H54 (cell line): ENCODE measurements at places on chromosomes 2 and 18.

GRCh38 chr18:59906203-59906602 is 6.4 kb downstream of the PMAIP1 start:
- no peak for DNase-seq

DNA sequence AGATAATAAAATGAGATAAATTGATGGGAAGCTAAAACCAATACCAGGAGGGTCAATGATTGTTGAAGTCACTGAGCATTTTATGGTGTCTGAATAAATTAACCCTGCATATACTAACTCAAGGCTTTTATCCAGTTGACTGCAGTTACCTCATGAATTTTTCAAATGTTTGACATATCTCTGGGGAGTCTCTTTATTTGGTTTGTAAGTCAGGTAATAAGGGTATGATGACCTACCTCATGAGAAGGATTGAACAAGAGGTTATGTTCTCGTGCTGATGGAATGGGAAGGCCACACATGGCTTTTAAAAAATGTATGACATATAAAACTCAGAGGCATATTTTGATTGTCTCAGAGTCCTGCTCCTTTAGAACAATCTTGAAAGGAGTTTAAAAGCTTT is 237.6 kb downstream of the THSD7B start:
- no peak for DNase-seq

DNA sequence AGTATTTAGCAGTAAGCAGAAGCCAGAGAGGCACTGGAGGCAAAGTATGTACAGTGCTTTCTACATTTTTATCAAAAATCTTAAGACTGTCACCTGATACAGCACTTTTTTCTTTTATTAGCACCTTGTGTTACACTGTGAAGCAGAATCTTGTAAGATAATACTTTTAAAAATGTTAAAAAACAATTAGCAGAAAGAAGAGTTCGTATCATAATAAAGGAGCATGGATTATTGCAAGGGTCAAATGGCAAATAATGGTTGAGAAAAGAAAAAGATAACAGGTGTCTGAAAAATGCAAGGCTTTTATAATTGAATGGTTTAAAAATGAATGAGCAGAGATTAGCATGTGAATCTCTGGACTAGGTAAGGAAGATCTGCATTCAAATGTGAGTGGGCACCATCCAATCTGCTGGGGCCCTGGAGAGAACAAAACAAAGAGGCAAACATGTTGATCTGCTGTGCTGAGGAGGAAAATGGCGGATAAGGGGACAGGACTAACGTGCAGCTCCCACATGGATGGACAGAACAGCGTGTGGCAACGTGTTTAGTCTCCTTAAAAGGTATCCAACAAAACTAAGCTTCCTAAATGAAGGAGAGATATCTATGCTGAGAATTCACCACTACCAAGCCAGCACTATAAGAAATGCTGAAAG is 9.5 kb downstream of the CEBPZOS start:
- no peak for DNase-seq

- DNase-seq, result no peak
Measured at GRCh38 chr18:79797518-79798345, at the start of gene KCNG2. TSS of gene KCNG2 (plus strand) at chr18:79797938. CDS start at chr18:79863668, 65,730 bp downstream.

DNA sequence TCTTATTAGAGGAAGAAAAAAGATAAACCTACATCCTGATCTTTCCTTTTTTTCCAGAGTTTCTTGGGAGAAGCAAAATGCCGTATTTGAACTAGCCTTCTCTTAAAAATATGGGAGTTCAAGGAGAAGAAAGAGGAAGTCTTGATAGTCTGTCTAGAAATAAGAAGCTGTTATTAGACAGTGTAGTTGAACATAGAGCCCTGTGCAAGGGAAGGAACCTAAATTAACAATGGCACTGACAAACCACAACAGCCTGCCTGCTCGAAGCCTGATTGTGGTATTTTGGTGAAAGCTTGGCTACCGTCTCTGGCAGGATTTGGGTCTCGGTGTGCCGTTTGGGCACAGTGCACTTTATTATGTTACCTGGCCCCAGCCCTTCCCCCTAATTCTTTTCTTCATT is 17.1 kb downstream of the SMARCAL1 start:
- no peak for DNase-seq

DNA sequence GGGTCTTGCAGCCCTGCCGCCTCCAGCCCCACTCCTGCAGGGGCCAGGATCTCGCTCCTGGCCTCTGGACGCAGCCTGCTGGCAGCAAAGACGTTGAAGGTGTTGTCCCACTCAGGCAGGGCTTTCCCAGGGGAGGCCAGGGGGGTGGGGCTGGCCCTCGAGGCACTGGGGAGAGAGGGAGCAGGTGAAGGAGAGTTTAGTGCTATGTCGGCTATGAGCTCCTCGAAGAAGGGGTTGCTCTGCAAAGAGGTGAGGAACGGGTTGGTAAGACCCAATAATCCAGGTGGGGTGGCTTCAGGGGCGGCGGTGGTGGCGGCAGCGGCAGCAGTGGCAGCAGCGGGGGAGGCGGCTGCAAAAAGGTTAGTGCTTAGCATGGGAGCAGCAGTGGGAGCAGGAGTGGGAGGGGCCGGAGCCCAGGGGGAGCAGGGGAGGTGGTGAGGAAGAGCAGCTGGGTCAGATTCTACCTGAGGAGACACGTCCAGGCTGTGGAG is 9.7 kb upstream of the SFXN5 start:
- DNase-seq, result no peak

DNA sequence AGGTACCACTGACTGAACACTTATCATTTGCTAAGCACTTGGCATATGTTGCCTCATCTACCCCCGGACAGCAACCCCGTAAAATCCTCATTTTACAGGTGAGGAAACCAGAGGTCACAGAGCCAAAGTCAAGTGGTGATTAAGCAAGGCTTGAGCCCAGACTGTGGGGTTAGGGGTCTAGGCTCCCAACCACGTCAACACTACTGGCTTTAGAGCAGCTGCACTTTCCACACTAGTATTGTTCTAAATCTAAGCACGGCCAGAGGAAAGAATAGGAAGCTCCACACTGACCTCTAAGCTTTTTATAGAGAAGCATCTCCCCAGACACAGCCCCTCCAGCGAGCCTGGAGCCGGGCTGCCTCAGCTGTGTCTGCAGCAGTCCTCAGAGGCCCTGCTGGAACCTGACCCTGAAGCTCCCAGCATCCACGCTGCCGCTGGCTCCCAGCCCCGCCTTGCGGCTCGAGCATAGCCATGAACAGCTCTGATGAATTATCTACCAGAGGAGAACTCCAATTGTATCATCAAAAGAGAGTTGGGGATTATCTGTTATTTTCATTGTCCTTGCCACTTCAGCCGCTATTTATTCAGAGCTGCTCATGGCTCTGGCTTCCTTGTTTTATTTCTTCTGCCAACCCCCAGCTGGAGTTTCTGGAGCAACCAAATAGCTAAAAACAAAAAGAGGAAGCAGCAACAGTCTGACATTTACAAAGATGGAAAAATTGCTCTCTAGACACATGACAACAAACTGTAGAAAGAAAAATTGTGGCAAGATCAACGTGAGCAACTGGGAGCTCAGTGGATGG is 62.2 kb upstream of the RTN4 start:
- no peak for DNase-seq

GRCh38 chr2:26691161-26691560 is 1.4 kb upstream of the KCNK3 start:
- no peak for DNase-seq

GRCh38 chr2:202690321-202690900 is 55.6 kb downstream of the FAM117B start:
- DNase-seq, result no peak

DNA sequence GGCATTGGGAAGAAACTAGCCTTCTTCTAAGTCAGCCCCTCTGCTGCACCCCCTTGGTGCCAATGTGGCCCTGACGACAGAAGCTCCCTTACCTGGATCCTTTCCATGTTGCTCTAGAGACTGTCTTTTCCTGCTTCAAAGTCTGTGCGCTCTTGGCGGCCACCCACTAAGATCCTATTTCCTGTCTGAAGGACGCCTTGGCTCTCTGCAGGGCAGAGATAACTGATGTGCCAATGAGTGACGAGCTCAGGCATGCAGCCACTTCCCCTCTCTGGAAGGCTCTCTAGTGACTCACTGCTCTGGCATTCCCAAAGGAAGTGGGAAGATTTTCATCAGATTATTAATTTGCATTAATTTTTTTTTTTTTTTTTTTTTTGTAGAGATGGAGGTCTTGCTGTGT is 273.5 kb downstream of the CDH20 start:
- DNase-seq, result peak; percentile 33

DNA sequence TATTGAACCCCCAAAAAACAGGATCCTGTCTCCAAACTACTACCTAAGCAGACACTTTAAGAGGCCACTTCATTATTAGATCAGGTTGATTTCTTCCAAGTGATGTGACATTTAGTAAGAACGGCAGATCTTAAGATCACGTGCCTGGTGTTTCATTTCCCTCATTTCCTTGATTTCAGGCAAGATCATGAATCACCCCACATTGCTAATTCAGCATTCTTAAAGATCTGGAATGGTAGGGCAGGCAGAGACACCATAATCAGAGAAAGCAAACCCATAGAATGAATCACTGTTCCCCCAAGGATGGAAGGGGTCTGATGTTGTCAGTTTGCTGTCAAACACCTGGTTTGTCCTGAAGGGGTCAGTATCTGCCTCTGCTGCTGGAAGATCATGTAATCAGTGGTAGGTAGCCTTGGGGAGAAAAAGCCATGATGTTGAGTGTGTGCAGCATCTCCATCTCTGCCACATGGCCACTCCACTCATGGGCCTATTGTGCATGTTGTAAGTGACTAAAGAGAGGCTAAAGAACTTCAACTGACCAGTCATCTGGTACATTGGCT is 133.9 kb downstream of the ARHGAP15 start:
- DNase-seq, result no peak

DNA sequence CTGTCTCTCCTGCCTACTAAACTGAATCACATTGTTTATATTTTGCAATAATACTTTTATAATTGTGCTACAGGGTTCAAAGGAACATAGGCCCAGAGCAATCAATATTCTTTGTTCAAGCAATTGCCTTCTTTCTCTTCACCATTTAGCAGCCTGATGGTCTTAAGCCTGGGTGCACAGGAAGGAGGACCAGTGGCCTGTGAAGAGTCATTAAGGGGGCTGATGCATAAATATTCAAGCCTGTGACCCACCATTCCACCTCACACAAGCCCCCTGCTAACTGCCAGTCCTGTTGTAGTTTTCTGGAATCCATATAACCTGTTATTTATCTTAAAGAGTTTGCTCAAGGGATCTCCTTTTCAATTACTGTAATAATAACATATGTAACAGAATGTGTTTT is 56.0 kb downstream of the ABCA12 start:
- no peak for DNase-seq

DNA sequence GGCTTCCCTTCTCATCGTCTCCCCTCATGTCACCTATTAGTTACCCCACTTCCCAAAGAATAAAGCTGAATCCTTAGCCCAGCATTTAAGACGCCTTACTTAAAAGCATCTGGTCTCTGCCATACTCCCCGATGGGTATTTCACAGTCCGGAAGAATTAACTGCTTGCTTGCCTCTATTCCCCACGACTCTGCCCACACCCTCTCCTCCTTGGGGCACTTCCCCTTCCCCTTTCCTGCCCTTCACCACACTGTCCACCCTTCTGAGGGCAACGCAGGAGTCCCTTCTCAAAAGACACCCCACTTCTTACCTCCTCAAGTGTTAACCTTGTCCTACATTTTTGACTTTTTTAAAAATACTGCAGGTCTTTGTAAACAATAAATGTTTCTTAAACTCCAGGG is 60.1 kb upstream of the RMP24 start:
- DNase-seq, result no peak

- no peak for DNase-seq
Measured at GRCh38 chr18:46163091-46163490, 58.9 kb downstream of the HAUS1 start.

- DNase-seq, result no peak
Measured at GRCh38 chr2:60509066-60509465, 44.4 kb downstream of the BCL11A start.

GRCh38 chr2:11647834-11648600 is 22.0 kb downstream of the NTSR2 start:
- no peak for DNase-seq

- DNase-seq, result no peak
Measured at GRCh38 chr18:3086871-3087270, 73.9 kb upstream of the LPIN2 start.

DNA sequence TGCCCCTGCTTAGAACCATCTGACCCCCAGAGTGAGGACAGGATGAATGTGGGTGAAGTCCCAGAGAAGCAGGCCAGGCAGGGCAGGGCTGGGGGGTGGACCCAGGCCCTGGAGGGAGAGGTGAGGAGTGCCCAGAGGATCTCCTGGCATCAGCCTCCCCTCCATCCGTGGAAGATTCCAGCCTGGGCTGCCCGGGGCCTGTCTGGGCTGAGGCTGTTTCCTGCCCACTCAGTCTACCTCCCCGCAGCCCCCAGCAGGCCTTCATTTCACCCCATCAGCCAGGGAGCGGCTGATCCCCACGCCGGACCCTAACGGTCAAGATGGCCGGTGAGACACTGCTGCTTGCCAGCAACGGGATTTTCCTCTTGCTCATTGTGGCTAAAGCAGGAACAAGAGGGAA is 35.3 kb upstream of the OTOF start:
- DNase-seq, result no peak

DNA sequence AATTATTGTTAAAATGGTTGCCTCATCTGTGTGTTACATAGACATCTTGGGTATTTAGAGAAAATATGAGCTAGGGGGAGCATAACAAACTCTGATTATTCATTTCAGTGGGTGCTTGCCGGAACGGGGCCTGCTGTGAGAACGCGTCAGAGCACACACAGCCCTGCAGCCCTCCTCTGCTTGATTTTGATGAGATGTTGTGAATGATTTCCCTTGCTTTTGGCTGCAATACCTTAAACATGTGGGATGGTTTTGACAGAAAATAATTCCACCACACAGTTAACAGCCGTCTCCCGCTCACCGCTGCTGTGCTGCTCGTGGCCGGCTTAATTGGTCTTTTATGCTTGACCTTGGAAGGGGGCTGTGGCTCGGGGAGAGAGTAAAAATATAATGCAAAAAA is 49.9 kb upstream of the TXNDC2 start:
- no peak for DNase-seq

DNA sequence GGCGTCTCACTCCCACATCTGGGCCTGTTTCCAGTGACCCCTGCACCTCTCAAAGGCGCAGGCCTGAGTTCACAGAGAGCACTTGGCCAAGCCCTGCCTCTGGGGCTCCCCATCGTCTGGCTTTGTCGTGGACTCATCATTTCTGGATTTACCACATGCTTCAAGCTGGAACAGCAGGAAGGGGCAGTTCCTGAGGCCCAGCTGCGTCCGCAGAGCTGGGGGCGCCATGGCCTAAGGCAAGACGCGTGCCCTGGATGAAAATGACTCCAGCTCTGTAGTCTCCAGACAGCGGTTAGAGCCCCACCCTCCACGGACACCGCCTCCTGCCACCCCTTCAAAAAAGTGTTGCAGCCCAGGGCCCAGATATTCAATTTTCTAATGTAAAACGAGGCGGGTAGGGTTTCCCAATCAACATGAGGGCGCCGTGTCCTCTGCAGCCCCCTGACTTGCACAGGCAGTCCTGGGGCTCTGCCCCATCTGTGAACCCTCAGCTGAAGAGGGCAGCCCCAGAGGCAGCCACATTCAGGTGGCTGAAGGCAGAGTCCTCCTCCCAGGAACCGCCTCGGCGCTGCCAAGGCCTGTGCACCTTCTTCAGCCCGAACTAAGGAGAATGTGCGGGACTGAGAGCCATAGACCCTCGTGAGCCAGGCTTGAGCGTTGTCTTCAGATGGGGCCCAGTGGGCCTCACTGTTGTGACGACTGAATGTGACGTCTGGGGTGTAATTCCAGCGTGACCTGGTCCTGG is 85.5 kb downstream of the NFATC1 start:
- no peak for DNase-seq

GRCh38 chr2:235096447-235096846 is 144.6 kb downstream of the SH3BP4 start:
- no peak for DNase-seq

GRCh38 chr2:37020887-37021796 is 54.8 kb upstream of the STRN start:
- no peak for DNase-seq
